ENCODE measurements at places on chromosomes 1 and 21.

GRCh38 chr1:23601968-23602876 is 42.9 kb upstream of the ID3 start:
- H3K4me1 ChIP-seq: peaks cover 74% of the 10 kb centered on the region
- DNase-seq: peak; percentile 53
- peaks cover 1% of the 10 kb centered on the region for H3K36me3 ChIP-seq

GRCh38 chr1:201553496-201554189 is 14.7 kb downstream of the NAV1 start:
- H3K4me3 ChIP-seq: no peak overlapping the region
- peaks cover 18% of the 10 kb centered on the region for H3K27me3 ChIP-seq
- peaks cover 3% of the 10 kb centered on the region for H3K4me1 ChIP-seq
- no peaks in the 10 kb centered on the region for H3K36me3 ChIP-seq
- H3K27ac ChIP-seq: no peak overlapping the region

DNA sequence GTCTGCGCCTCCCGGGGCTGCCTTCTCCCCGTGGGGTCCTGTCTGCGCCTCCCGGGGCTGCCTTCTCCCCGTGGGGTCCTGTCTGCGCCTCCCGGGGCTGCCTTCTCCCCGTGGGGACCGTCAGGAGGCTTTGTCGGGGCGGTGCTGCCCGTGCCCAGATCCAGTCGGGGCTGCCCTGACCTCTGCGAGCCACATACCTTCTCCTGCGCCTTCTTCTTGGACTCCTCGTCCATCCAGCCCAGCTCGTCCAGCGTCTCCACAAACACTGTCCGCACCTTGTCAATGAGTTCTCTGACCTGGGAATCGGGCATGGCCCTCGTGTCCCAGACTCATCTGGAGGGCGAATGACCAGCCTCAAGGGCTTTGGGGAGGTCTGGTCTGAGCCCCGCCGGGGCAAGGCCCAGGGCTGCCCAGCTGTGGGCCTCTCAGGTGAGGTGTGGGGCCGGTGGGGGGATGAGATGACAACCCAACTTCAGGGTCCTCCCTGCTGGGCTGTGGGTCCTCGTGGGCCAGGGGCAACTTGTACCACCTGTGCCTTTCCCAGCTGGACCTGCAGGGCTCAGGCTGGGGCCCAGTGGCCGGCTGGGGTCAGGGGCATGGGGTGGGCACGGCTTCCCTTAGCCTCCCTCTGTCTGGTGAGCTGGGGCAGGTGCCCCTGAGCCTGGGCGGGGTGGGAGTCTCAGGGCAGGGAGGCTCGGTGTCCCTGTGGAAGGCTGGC is 9.4 kb downstream of the PRXL2B start:
- H3K36me3 ChIP-seq: no peaks in the 10 kb centered on the region
- H3K4me3 ChIP-seq: no peak overlapping the region
- peak overlapping the region; percentile 63 for H3K27ac ChIP-seq
- peaks cover 19% of the 10 kb centered on the region for H3K27me3 ChIP-seq

GRCh38 chr1:180235502-180236239 is 5.6 kb downstream of the LHX4 start:
- no peak for DNase-seq
- H3K4me1 ChIP-seq: peaks cover 22% of the 10 kb centered on the region

DNA sequence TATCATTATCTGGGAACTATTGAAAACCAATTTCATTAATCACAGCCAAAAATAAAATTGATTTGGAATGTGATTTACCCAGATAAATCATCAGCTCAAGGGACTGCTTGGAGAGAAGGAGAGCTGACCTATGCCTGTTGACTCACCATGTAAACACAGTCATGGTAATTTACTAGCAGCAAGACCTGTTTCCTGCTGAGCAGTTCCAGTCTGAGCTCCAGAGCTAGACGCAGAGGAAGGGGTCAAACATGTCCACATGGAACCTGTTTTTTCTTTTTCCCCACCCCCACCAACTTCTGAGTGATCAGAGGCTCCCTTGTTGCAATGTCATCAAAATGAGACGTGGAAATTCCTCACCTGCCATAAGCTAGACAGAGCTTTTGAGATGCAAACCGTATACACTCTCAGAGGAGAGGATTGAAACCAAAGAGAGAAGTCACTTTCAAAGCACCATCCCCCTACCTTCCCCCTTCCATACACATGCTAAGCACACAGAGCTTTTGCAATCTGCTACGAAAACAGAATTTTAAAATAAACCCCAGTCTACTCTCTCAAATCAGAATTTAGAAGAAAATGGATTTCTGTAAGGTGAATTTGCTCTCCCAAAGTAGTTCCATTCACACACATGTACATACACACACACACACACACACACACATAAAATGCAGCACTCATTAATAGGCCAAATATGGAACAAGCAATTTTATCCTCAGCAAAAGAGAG is 55.9 kb upstream of the PTGFRN start:
- no peak overlapping the region for H3K27ac ChIP-seq
- H3K36me3 ChIP-seq: no peaks in the 10 kb centered on the region
- peaks cover 20% of the 10 kb centered on the region for H3K4me1 ChIP-seq
- H3K27me3 ChIP-seq: no peaks in the 10 kb centered on the region
- DNase-seq: no peak

GRCh38 chr1:93614986-93615581 is 66.6 kb downstream of the BCAR3 start:
- H3K36me3 ChIP-seq: no peaks in the 10 kb centered on the region
- H3K4me1 ChIP-seq: peaks cover 2% of the 10 kb centered on the region
- H3K4me3 ChIP-seq: no peak overlapping the region
- no peak overlapping the region for H3K27ac ChIP-seq

- peaks cover 65% of the 10 kb centered on the region for H3K36me3 ChIP-seq
- no peaks in the 10 kb centered on the region for H3K27me3 ChIP-seq
- DNase-seq: peak; percentile 66
- H3K4me3 ChIP-seq: peak overlapping the region; percentile 97
- peaks cover 78% of the 10 kb centered on the region for H3K4me1 ChIP-seq
These were observed 2.0 kb downstream of the RCSD1 start for GRCh38 chr1:167631936-167632614.

DNA sequence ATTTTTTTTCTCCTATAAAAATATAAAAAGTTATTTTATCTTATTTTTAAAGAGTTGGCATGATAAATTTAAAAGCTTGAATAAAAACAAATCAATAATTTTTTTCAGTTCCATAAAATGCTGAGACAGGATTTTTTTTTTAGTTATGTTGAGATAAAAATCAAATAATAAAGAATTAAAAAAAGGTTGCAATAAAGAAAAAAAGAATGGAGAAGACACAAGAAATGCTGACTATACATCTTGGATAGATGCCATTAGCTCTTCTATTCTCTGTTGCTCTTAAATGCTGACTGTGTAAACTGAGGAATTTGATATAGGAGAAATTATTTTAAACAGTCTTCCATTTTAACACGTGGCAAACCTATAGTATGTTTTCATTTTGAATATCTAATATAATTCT is 2298.5 kb downstream of the MRPL39 start:
- no peaks in the 10 kb centered on the region for H3K27me3 ChIP-seq
- no peaks in the 10 kb centered on the region for H3K36me3 ChIP-seq
- H3K27ac ChIP-seq: no peak overlapping the region
- H3K4me3 ChIP-seq: no peak overlapping the region
- no peak for DNase-seq

- H3K4me3 ChIP-seq: no peak overlapping the region
- no peak for DNase-seq
- no peaks in the 10 kb centered on the region for H3K27me3 ChIP-seq
- H3K27ac ChIP-seq: no peak overlapping the region
These were observed 145.6 kb downstream of the ZZZ3 start for GRCh38 chr1:77536813-77537212.

- H3K27ac ChIP-seq: no peak overlapping the region
- H3K4me3 ChIP-seq: no peak overlapping the region
- no peak for DNase-seq
- H3K4me1 ChIP-seq: no peaks in the 10 kb centered on the region
- no peaks in the 10 kb centered on the region for H3K27me3 ChIP-seq
These were observed 738.5 kb upstream of the CHRM3 start for GRCh38 chr1:238647877-238648276.

Measured in activated naive CD4-positive, alpha-beta T cell treated with anti-CD3 and anti-CD28 coated beads, Interleukin-2, amount 10 ng/mL, durations not matched to agents 7 days and 5 days (primary cell).